Stimulated activated CD4-positive, alpha-beta T cell treated with anti-CD3 and anti-CD28 coated beads, Interleukin-1b, Interleukin-23, amount 100 ng/mL, for 48 hours (primary cell): ENCODE measurements at places on chromosomes 6 and 20.

DNA sequence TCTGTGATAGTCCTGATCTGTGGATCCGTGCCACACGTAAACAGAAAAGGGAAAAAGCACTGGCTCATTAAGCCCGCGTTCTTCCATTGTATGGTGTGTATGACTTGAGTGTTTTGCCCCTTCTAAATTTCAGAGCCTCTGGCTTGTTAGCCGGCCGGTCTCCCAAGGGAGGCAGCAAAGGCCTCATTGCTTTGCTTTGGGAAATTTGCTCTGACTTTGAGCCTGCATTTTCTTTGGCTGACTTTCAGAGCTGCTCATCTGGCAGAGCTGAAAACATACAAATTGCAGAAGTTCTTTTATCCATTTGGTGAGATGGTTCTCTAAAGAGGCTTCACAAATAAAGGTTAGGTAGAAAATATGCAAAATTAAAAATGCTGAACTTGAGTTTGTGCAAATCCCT, 123.0 kb downstream of the UTRN start:
- no peak for DNase-seq

GRCh38 chr6:33967966-33968724, 164.3 kb upstream of the MLN start:
- no peak for DNase-seq

DNA sequence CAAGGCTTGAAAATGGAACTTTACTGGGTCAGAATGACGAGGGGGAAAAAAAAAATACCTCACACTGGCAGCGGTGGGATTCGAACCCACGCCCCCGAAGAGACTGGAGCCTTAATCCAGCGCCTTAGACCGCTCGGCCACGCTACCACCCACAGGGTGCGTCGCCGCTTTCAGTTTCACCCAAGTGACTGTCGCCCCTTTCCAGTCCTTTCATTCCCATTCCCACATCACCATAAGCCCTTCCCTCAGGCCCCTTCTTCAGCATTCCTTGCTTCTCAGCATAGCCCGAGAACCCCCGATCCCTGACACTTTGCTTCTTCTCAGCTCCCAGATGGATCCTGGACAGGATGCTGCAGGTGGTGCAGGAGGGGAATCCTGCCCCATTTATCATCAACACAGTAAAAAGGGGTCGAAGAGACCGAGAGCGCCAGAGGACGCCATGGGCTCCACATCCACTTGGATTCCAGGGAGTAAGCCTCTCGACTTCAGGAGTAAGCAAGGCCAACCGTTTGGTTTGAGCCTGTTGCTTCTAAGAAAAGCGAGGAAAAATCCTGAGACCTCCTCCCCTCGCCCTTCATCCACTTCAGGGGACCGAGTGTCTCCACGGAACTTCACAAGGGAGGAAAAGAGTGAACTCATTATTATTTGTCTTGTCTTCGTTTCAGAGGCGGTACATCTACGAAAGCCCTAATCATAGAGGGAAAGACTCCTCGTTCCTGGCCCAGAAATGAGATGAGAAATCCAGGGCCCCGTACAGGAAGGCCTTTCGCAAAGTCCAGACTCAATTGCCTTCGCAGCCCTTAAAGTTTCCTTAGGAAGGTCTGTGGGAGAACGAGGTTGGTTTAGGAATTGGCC, 20.0 kb upstream of the TRIM27 start:
- peak; percentile 78 for DNase-seq

DNA sequence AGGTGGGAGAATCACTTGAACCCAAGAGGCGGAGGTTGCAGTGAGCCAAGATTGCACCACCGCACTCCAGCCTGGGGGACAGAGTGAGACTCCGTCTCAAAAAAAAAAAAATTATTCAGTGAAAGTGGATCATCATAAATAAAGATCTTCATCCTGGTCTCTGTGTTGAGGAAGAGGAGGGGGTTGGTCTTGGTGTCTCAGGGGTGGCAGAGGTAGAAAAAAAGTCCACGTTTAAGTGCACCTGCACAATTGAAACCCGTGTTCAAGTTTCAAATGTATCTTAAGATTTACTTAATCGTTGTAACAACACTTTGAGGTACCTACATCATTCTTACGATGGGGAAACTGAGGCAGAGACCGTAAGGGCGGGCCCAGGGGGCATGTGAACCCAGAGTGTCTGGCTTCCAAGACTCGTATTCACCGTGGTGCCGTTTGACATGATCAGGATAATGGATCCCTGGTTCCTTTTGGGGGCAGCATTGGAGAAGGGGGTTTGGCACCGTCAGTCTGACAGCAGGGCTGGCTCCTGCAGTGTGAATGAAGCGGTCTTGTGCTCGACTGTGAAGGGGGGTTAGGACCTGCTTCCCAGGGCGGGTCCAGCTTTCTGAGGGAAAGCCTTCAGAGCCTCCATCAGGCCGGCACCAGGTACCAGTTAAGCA, 32.9 kb upstream of the ID1 start:
- DNase-seq = no peak

DNA sequence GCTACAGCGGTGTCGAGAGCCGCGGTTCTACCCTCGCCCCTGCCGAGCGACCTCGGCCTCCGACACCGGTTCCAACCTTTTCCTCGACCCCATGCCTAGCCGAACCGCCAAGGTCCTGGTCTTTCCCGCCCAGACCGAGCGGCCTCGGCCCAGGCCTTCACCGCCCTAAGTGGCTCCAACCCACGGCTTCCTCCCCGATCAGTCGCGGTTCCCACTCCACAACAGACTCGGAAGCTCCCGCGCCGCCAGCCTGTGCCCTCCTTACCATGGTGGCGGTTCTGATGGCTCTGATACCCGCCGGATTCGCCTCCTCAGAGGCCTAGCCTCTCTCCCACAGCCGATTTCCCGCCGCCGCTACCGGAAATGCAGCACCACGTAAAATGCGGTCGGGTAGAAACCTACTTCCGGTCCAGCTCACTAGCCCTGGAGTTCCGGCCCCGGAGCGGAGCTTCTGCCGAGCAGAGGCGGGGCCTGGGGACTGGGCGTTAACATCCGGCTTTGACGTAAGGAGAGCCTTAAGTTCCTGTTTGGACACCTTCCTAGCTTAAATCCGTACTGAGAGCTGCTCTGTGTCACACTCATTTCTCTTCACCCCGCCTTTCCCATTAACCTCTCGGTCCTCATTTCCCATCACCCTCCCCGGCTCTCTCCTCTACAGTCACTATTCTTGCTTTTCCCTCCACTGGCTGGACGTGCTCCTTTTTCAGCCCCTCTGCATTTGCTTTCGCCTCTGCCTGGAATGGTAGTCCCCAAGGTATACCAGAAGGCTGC, at the start of gene SNRPB:
Gene SNRPB, minus strand, starts transcription at position 367 of the 771 bp plus-strand sequence. Its CDS starts 99 bp downstream, at position 268.
- DNase-seq = peak; percentile 98

- no peak for DNase-seq
Measured at GRCh38 chr20:2564406-2564805, 28.0 kb downstream of the TMC2 start.

GRCh38 chr6:14542670-14543366, 425.2 kb downstream of the CD83 start:
- DNase-seq = peak; percentile 88

DNA sequence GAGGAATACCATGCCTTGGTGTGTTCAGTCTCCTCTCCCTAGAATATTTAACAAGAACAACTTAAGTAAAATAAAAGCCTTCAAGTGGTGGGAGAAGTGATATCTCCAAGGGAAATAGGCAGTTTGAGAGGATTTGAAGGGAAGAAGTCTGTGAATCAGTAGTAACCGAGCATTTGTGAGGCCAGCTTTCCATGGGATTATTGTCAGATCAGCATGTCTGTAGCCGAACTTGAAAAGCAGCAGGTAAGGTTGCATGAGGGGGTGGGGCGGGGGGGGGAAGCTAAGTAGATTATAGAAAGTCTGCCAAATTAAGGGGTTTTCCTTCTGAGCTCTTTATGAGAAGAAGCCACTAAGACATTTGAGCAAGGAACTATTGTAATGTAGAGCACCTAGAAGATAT, 92.6 kb downstream of the GRIK2 start:
- DNase-seq = no peak

DNA sequence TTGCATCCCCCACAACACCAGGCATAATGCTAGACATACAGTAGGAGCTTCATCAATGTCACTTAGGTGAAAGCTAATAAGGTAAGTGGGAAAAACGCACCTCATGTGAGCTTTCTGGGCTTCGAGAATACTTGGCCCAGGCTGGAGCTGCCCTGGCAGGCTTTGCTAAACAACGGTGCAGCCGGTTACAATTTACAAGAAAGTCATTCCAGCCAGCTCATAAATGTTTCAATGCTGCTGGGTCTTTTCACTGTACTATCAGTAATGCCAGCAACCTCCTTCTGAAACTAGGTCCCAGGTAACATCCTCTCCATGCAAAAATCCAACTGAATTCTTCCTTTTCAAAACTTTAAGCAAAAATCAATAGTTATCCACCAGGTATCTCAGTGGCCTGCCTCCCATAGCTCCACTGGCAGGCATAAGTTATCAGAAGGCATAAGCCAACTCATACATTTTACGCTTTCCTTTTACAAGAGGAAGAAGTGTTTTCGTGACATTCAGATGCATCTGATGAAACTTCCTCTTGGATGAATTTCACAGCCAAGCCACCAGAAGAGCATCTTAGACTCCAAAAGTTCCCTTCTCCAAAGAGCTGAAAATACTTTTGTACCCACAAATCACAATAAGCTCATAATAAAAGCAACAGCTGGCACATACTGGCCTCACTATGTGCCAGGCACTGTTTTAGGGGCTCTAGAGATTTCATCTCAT, 56.3 kb downstream of the RTN4IP1 start:
- no peak for DNase-seq
